Activated T-cell treated with anti-CD3 and anti-CD28 coated beads, Interleukin-2, amount 50 U/mL, for 72 hours (primary cell): ENCODE measurements at places on chromosomes 2 and 18.

- H3K4me3 ChIP-seq = no peak overlapping the region
- no peak for DNase-seq
- H3K27ac ChIP-seq = no peak overlapping the region
- H3K36me3 ChIP-seq = no peaks in the 10 kb centered on the region
- peaks cover 4% of the 10 kb centered on the region for H3K4me1 ChIP-seq
- H3K27me3 ChIP-seq = peaks cover 7% of the 10 kb centered on the region
Measured at GRCh38 chr2:232343821-232344220, 34.7 kb upstream of the ALPP start.

DNA sequence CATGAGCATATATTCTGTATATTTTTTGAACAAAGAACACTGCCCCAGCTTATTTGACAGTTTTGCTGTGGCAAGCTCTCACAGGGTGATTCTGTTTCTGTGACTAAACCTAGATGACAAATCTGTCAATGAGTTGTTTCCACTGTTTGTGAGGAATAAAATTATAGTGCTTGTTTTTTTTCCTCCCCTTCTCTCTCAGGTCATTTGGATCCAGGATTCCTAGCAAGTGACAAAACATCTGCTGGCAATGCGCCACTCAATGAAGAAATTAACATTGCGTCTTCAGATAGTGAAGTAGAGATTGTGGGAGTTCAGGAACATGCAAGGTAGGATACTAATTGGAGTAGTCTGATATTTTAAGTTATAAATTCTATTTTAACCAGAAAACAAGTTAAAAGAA, 149.3 kb downstream of the HAUS1 start:
- no peak overlapping the region for H3K4me3 ChIP-seq
- peak overlapping the region; percentile 18 for H3K27ac ChIP-seq
- H3K36me3 ChIP-seq = peaks cover 4% of the 10 kb centered on the region
- DNase-seq = no peak
- H3K4me1 ChIP-seq = peaks cover 56% of the 10 kb centered on the region

- no peaks in the 10 kb centered on the region for H3K27me3 ChIP-seq
- no peaks in the 10 kb centered on the region for H3K36me3 ChIP-seq
- no peak for DNase-seq
- H3K4me3 ChIP-seq = no peak overlapping the region
- H3K27ac ChIP-seq = no peak overlapping the region
- H3K4me1 ChIP-seq = no peaks in the 10 kb centered on the region
Measured at GRCh38 chr18:33123862-33124518, 316.5 kb downstream of the CCDC178 start.

DNA sequence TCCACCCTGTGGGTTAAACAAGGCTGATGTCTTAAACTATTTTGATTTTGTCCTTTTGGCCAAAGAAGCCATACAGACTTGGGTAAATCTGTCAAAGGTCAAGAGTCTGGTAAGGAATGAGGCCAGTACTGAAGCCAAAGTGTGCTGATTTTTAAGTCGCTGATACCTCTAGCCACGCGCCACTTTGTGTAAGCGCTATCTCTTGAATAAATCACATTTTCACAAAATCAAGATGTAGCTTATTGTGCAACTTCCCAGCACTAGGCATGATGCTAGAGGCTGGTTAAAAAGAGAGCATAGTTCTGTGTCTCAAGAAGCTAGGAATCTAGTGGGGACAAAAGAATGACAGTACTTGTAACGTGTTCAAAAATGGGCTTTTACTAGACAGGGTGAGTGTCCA, 510.6 kb upstream of the RAB6C start:
- no peak for DNase-seq
- H3K36me3 ChIP-seq = no peaks in the 10 kb centered on the region
- H3K4me1 ChIP-seq = no peaks in the 10 kb centered on the region

GRCh38 chr2:208224802-208225201, 30.1 kb downstream of the IDH1 start:
- DNase-seq = no peak
- H3K4me1 ChIP-seq = no peaks in the 10 kb centered on the region
- H3K27ac ChIP-seq = no peak overlapping the region
- H3K4me3 ChIP-seq = no peak overlapping the region

DNA sequence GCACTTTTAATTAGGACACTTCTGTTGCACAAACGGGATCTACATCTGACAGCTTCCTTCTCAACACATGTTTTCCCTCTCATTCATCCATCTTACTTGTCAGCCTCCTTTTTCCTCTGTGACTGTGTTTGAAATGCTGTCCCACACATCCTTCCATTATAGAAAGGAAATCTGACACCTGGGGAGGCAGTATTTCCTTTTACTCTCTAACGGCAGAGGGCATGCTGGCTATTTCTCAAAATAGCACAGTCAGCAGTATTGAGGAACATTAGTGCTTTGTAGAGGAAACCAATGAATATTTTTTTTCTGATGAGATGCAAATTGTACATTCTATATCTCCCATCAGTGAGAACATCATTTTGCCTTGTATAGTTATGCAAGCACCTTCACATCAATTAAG, 668.7 kb downstream of the SLC4A3 start:
- no peaks in the 10 kb centered on the region for H3K4me1 ChIP-seq
- H3K27ac ChIP-seq = no peak overlapping the region
- H3K36me3 ChIP-seq = no peaks in the 10 kb centered on the region
- no peak for DNase-seq
- no peaks in the 10 kb centered on the region for H3K27me3 ChIP-seq

GRCh38 chr18:67265464-67266245, 250.9 kb downstream of the DSEL start:
- H3K27me3 ChIP-seq = peaks cover 10% of the 10 kb centered on the region
- H3K4me3 ChIP-seq = peak overlapping the region; percentile 11
- H3K4me1 ChIP-seq = peaks cover 38% of the 10 kb centered on the region
- H3K36me3 ChIP-seq = no peaks in the 10 kb centered on the region
- no peak for DNase-seq
- no peak overlapping the region for H3K27ac ChIP-seq

GRCh38 chr2:11279398-11279797, 65.0 kb downstream of the ROCK2 start:
- H3K27ac ChIP-seq = no peak overlapping the region
- no peak overlapping the region for H3K4me3 ChIP-seq
- H3K27me3 ChIP-seq = no peaks in the 10 kb centered on the region
- DNase-seq = no peak
- H3K36me3 ChIP-seq = peaks cover 21% of the 10 kb centered on the region
- H3K4me1 ChIP-seq = peaks cover 11% of the 10 kb centered on the region

GRCh38 chr2:23940718-23941620, 706 bp downstream of the UBXN2A start:
- H3K27me3 ChIP-seq = peaks cover 11% of the 10 kb centered on the region
- DNase-seq = no peak
- peaks cover 37% of the 10 kb centered on the region for H3K4me1 ChIP-seq
- peaks cover 2% of the 10 kb centered on the region for H3K36me3 ChIP-seq
- H3K27ac ChIP-seq = peak overlapping the region; percentile 86
